HCT116 (cell line): ENCODE measurements at places on chromosomes 5 and 9.

DNA sequence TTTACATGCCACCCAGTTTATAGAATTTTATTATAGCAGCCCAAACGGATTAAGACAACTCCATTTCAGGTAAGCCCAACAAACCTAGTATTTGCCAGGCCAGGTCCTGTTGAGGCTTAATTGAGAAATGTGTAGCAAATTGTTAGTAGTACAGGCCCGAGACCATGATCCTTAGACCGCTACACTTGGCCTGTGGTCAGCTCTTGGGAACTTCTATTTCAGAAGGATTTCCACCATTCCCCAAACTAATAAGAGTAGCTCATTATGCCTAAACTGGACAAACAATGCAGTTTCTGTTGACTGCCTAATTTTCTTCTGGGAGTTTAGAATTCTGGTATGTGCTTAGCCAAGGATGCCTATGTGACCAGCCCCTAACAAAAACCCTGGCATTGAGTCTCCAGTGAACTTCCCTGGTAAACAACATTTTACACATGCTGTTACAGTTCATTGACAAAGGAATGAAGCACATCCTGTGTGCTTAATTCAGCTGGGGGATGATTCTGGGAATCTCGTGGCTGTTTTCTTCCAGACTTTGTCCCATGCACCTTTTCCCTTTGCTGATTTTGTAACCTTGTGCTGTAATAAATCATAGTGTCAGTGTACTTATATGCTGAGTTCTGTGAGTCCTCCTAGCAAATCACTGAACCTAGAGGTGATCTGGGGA, 5.6 kb upstream of the GPX3 start:
- DNase-seq = no peak

GRCh38 chr5:57113481-57113880, 60.4 kb upstream of the GPBP1 start:
- DNase-seq = no peak

- no peak for DNase-seq
Observed at GRCh38 chr5:66329078-66329477, 185.0 kb downstream of the SREK1 start.

GRCh38 chr5:178535299-178536175, 54.7 kb downstream of the COL23A1 start:
- no peak for DNase-seq

- no peak for DNase-seq
Observed at GRCh38 chr5:145629047-145629446, 206.1 kb downstream of the PRELID2 start.

GRCh38 chr5:153352685-153353219, 137.7 kb upstream of the GRIA1 start:
- no peak for DNase-seq

DNA sequence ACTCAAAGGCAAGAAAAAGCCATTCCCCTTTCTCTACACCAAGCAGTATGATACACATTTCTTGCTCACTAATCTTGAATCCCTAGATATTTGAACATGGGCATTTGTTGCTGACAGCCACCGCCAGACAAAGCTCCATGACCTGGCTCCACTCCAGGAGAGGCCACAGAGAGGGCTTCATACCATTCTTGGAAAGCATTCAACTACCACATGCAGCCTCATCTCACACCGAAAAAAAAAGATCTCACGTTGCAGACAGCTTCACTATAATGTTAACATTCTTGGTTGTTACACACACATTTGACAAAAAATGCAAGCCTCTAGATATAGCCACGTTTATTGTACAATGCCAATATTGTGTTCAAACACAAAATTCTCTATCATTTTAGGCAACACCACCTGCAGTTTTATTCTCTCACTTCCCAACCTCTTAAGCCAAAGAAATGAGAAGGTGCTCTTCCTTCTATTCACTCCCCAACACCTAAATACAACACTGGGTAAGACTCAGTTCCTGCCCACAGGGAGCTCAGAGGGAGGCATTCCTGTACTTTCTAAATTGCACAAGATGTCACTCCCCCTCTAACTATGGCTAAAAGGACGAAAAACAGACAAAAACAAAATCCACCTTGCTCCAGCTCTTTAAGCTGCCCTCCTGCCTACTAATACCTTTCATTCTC, 222.4 kb downstream of the TSSK1B start:
- DNase-seq = no peak
